ENCODE measurements at places on chromosomes 1 and 21. TPM values are rescaled to one million over a fixed set of nuclear protein-coding genes. Genes with fewer than 3 reads are reported as not detected.

DNA sequence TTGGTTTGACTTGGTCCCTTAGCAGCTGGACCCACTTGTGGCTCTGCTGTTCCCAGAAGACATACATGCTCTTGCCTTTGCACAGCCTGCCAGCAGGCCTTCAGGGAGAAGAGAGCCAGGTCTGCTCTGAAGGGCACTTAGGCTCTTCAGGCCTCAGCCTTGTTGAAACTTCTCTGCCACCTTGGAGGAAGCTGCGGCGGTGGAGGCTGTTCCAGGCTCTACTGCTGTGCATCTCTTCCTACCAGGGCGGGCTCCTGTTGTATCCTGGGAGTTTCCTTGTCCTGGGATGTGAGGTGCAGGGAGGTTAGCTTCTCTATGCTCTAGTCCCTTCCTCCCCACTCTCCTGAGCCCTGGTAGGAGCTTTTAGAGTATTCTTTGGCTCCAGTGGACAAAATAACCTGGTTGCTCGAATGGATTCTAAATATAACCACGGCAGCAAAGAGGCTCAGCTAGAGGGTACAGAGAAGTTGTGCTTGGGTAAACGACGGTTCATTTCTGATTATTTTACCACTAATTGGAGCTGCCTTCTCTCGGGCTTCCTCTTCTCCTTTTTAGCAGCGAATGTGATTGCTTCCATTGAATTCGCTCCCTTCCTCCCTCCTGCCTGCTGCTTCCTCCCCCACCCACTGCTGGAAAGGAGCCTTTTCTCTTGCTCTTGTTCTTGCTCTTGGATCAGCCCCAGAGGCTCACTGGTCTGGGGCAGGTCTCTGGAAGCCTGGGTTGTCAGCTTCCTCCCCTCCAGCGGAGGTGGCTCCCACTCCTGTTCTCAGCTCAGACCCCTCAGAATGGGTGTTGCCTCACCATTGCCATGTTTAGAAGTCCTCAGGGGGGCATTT lies 126.6 kb upstream of the CACNA1E start:
- no peak for DNase-seq

GRCh38 chr1:89855413-89856123 lies 34.7 kb downstream of the LRRC8D start:
- no peak for DNase-seq

- no peak for DNase-seq
These were observed 7.0 kb downstream of the TRIM11 start for GRCh38 chr1:228399531-228400236.

DNA sequence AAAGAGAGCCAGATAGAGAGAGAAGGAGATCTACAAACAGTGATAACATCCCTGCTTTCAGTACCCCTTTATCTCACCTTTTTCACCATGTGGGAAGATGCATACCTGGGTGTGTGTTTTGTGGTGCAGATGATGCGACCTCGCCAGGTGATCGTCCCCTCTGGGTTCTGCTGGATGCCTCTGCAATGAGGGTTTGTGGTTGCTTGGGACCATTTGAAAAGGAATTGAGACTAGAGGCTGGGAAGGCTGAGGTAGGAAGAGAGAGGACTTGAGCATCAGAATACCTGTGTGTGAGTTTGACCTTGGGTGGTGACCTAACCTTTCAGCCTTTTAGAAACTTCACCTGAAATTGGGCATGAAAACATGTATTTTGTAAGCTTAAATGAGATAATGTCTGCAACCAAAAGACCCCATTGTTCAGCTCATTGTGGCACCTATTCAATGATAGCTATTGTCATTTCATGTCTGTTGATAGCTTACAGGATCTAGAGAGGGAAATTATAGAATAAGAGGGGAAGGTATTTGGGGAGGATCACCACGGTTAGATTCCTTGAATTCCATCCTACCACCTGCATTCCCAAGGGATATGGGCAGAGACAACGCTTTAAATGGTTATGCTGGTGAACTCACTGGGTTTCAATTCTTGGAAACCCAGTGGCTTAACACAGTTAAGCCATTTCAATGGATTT lies 125.7 kb downstream of the IGSF21 start:
- DNase-seq: no peak

- DNase-seq: no peak
These were observed 25.5 kb downstream of the KMO start for GRCh38 chr1:241557551-241558193.

GRCh38 chr1:41679531-41679930 lies 195.0 kb upstream of the EDN2 start:
- no peak for DNase-seq

The KLHDC9 gene
- 4.2 TPM for polyA plus RNA-seq

The ENTREP3 gene
- polyA plus RNA-seq: 15.9 TPM

The GCSAML gene
- 0.27 TPM for polyA plus RNA-seq

The NAXE gene
- polyA plus RNA-seq: 70.0 TPM

The DCDC2B gene
- polyA plus RNA-seq: 2.4 TPM
